ENCODE measurements at places on chromosomes 5 and 9. TPM values are rescaled to one million over a fixed set of nuclear protein-coding genes. Genes with fewer than 3 reads are reported as not detected.

The PCDHA2 gene
- total RNA-seq: not detected

The DNAJC18 gene
- total RNA-seq: 6.5 TPM

The SUSD1 gene
- total RNA-seq: 8.8 TPM

The FCN1 gene
- total RNA-seq: not detected

The PDGFRB gene
- 84.2 TPM for total RNA-seq

The ADAMTS13 gene
- 1.2 TPM for total RNA-seq

The SOHLH1 gene
- total RNA-seq: not detected
